ENCODE measurements at places on chromosomes 11 and 22. TPM values are rescaled to one million over a fixed set of nuclear protein-coding genes. Genes with fewer than 3 reads are reported as not detected.

GRCh38 chr11:69972351-69972802 is 105.7 kb upstream of the ANO1 start:
- no peak for DNase-seq
- no peak overlapping the region for H3K4me3 ChIP-seq
- H3K27me3 ChIP-seq = peaks cover 63% of the 10 kb centered on the region
- H3K36me3 ChIP-seq = no peaks in the 10 kb centered on the region

DNA sequence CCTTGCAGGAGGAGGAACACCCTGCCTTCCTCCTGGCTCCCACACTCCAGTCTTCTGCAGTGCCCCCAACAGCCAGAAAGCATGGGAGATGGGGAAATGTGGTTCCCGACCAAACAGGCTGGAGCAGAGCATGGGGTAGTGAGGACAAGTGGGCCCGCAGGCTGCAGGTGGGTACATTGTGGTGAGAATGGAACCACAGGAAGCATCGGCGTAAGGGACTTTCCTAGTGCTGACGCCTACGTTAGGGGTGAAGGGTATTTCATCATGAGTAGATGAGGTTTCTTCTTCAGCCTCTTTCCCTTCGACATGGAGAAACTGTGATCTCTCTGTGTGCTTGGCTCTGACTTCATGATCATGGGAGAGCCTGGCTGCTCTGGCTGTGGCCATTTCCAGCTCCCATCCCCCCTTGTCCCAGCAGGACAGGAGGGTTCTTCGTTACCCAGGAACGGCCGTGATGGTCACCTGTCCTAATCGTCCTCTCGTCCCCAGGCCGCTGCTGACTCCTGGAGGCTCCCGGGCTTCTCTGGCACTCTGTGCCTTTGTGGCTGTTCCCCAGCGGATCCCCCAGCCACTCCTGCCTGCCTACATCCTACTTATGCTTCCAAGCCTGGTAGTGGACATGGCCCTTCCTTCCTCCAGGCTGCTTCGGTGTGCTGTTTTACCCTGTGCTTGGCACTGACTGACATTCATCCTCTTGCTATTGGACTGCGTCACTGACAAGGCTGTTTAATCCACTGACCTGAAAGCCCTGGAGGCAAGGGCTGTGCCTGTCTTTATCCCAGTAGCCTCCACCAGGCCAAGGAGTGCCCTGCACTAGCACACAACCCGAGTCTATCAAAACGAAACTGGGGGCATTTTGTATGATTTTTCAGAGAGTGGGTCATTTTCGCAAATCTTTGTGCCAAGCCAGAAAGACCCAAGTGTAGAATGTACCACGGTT is 65.2 kb upstream of the CECR2 start:
- H3K4me1 ChIP-seq = no peaks in the 10 kb centered on the region
- H3K4me3 ChIP-seq = no peak overlapping the region
- no peak for DNase-seq
- no peaks in the 10 kb centered on the region for H3K36me3 ChIP-seq

The PLEKHB1 gene
- total RNA-seq = 22.4 TPM

GRCh38 chr22:38879108-38879729 is 7.2 kb upstream of the CBX6 start:
- H3K27me3 ChIP-seq = no peaks in the 10 kb centered on the region
- no peaks in the 10 kb centered on the region for H3K36me3 ChIP-seq
- no peak for DNase-seq
- no peak overlapping the region for H3K27ac ChIP-seq
- no peak overlapping the region for H3K4me3 ChIP-seq

- peaks cover 18% of the 10 kb centered on the region for H3K27me3 ChIP-seq
- no peaks in the 10 kb centered on the region for H3K36me3 ChIP-seq
- DNase-seq = no peak
- no peak overlapping the region for H3K27ac ChIP-seq
Observed at GRCh38 chr22:38081636-38081940, 2.4 kb downstream of the SLC16A8 start.

- H3K36me3 ChIP-seq = no peaks in the 10 kb centered on the region
- no peak overlapping the region for H3K27ac ChIP-seq
- H3K4me3 ChIP-seq = no peak overlapping the region
Observed at GRCh38 chr22:45376009-45376408, 37.4 kb downstream of the SMC1B start.

The B4GALNT4 gene
- total RNA-seq = 1.5 TPM

DNA sequence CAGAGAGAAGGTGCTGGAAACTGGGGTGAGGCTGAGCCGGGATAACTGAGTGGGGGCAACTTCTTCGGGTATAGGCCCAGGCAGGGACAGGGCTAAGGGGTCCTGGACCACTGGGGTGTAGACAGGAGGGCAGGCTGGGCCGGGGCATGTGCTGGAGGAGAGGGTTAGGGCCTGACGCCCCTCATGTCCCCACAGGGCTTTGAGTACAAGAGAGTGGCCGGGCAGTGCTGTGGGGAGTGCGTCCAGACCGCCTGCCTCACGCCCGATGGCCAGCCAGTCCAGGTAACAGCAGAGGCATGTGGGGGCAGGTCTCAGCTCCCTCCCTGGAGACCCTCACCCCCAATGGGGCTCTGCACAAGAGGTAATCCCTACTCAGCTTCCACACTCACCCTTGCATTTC is 36.7 kb downstream of the MUC5B start:
- H3K36me3 ChIP-seq = no peaks in the 10 kb centered on the region
- DNase-seq = no peak
- H3K27me3 ChIP-seq = peaks cover 10% of the 10 kb centered on the region
- no peak overlapping the region for H3K4me3 ChIP-seq
- peaks cover 16% of the 10 kb centered on the region for H3K4me1 ChIP-seq

DNA sequence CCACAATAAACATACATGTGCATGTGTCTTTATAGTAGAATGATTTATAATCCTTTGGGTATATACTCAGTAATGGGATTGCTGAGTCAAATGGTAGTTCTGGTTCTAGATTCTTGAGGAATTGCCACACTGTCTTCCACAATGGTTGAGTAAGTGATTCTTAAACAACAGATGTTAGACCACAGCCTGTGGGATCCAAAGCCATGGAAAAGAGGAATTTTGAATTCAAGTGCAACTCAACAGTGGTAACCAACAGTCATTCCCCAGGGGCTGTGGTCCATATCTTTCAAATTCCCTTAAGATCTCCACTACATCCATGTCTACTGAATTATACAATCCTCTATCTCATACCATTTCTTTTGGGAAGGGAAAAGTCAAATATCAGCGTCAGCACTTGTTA is 321.5 kb downstream of the LARGE1 start:
- no peaks in the 10 kb centered on the region for H3K27me3 ChIP-seq
- peaks cover 29% of the 10 kb centered on the region for H3K4me1 ChIP-seq
- peaks cover 1% of the 10 kb centered on the region for H3K36me3 ChIP-seq
- no peak for DNase-seq
- no peak overlapping the region for H3K27ac ChIP-seq
- no peak overlapping the region for H3K4me3 ChIP-seq

DNA sequence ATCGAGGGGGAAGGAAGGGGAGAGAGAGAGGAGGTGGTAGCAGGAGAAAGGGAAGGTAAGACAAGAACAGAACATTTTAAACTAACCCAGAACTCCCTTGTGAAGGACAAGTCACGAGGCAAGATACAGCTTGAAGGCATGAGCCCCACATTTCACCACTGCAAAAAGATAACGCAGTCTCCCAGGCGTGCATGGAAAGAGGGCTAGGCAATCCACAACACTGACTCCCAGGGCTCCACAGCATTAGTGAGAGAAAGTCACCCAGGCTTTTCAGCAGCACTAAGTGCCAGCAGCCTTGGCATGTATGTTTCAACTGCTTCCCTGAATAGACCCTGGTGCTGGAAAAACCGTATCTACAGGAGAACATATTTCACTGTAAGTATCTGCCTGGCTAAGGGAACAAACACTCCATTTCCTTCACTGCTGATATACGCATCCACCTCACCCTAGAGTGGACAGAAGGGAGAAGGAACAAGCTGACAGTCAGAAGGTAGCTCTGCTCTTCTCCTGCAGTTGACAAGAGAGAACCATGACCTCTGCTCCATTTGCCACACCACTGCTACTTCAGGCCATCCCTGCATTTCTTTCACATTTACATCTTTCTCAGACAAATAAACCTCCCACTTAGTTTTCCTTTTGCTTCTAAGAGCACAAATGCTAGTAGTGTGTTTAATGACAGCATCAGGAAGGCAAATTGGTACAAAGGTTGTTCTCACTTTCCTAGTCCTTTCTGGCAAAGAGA is 87.9 kb downstream of the AMBRA1 start:
- peaks cover 38% of the 10 kb centered on the region for H3K36me3 ChIP-seq
- H3K27ac ChIP-seq = peak overlapping the region; percentile 76
- H3K27me3 ChIP-seq = no peaks in the 10 kb centered on the region
- H3K4me3 ChIP-seq = no peak overlapping the region

DNA sequence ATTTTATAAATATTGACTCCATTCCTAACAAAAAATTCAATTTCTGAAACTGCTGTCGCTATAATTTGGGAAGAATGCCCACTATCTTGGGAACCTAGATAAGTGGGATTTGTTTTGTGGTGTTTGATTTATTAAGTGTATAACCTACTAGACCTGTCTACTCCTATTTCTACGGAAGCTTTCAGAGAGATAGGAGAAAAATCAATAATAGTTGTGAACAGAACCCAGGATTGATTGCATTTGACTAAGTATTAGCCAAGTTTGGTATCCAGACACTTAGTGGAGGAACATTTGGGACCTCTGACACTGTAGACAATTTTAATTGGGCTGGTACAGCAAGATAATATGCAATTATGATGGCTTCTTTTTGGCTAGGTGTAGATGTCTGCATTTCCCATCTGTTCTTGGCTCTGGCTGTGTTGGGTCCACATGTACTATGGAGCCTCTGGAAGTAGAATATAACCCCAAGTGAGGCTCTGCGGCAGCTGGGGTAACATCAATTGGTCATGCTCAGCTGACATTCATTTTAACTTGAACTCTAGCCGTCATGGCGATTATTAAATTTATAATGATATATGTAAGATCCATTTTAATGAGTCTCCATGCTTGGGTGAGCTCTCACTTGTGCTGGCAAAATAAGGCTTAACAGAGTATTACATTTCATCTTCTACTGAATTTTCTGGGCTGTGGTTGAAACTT is 111.5 kb upstream of the E2F8 start:
- H3K36me3 ChIP-seq = no peaks in the 10 kb centered on the region
- H3K27ac ChIP-seq = no peak overlapping the region
- DNase-seq = no peak
- no peak overlapping the region for H3K4me3 ChIP-seq
- peaks cover 20% of the 10 kb centered on the region for H3K4me1 ChIP-seq

The C11orf86 gene
- total RNA-seq = not detected

- H3K27me3 ChIP-seq = no peaks in the 10 kb centered on the region
- no peak overlapping the region for H3K4me3 ChIP-seq
- no peak overlapping the region for H3K27ac ChIP-seq
- peaks cover 8% of the 10 kb centered on the region for H3K4me1 ChIP-seq
- no peaks in the 10 kb centered on the region for H3K36me3 ChIP-seq
- DNase-seq = no peak
Observed at GRCh38 chr11:100865443-100866065, 178.5 kb downstream of the ARHGAP42 start.

- H3K4me1 ChIP-seq = no peaks in the 10 kb centered on the region
- H3K27me3 ChIP-seq = no peaks in the 10 kb centered on the region
- H3K27ac ChIP-seq = peak overlapping the region; percentile 36
- no peak overlapping the region for H3K4me3 ChIP-seq
- peaks cover 95% of the 10 kb centered on the region for H3K36me3 ChIP-seq
- no peak for DNase-seq
Observed at GRCh38 chr22:35410663-35411034, 10.7 kb downstream of the MCM5 start.

- no peak for DNase-seq
- H3K27ac ChIP-seq = no peak overlapping the region
- peaks cover 39% of the 10 kb centered on the region for H3K27me3 ChIP-seq
- H3K36me3 ChIP-seq = no peaks in the 10 kb centered on the region
- H3K4me3 ChIP-seq = no peak overlapping the region
Observed at GRCh38 chr22:22218302-22218701, 26.3 kb upstream of the VPREB1 start.

The TMEM45B gene
- not detected for total RNA-seq

DNA sequence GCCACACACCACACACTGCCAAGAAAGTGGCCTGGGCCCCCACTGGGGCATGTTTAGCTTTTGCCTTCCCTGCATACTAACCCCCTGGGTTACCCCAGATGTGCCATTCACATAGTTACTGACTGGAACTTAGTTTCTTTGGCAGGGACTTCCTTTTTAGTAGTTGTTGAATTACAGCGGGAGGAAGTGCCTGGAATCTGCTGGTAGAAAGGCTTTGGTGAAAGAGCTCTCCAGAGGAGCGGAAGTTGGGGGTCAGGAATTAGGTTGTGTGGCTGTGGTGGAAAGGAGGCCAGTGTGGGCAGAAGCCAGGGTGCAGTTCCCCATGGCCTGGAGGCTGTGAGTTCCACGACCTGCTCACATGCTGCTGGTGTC is 69.0 kb downstream of the MED15 start:
- peaks cover 79% of the 10 kb centered on the region for H3K36me3 ChIP-seq
- H3K27me3 ChIP-seq = no peaks in the 10 kb centered on the region

- no peak overlapping the region for H3K27ac ChIP-seq
- no peaks in the 10 kb centered on the region for H3K36me3 ChIP-seq
- no peaks in the 10 kb centered on the region for H3K27me3 ChIP-seq
- no peak for DNase-seq
- no peak overlapping the region for H3K4me3 ChIP-seq
Observed at GRCh38 chr11:107274138-107274537, 183.5 kb downstream of the CWF19L2 start.

DNA sequence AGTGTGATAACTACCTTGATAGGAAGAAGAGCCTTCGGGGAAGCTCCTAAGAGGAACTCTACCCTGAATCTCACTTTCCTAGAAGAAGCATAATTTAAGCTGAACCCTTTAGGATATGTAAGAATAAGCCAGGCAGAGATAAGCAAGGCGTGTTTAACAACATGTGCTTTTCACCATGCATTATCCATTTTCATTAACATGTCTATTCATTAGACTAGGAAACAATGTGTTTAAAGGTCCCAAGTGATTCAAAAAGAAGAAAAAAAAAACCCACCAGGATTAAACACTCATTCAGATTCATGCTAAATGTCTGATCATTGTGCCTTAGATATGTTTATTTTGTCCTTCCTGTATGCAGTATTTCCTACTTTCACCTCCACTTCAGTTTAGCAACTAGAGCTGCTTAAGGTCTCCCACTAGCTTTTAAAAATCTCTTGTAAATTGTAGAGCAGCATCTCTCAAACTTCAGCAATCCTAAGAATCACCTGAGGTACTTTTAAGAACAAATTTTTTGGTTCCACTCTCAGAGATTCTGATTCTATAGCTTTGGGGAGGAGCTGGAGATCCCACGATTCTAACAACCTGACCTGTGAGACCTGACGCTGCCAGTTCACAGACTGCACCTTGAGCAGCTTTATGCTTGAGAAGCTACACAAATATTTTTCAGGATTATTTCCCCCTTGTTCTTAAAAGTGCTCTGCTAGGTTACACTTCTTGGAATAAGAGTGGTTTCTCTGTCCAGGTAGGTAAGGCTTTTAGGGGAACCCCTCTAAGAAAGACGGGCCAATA is 955.4 kb upstream of the CCDC90B start:
- no peak for DNase-seq
- H3K36me3 ChIP-seq = no peaks in the 10 kb centered on the region
- H3K4me1 ChIP-seq = no peaks in the 10 kb centered on the region
- H3K4me3 ChIP-seq = no peak overlapping the region
- H3K27ac ChIP-seq = no peak overlapping the region

Measured in left ventricle myocardium inferior (tissue), 1 donor.